ENCODE measurements at places on chromosomes 7 and 10.

GRCh38 chr10:14362104-14362503, 31.4 kb upstream of the FRMD4A start:
- H3K27me3 ChIP-seq, result no peaks in the 10 kb centered on the region
- no peak for DNase-seq
- H3K4me3 ChIP-seq, result no peak overlapping the region
- no peaks in the 10 kb centered on the region for H3K4me1 ChIP-seq

GRCh38 chr10:83332690-83333089, 806.6 kb upstream of the GHITM start:
- H3K4me1 ChIP-seq, result no peaks in the 10 kb centered on the region
- H3K36me3 ChIP-seq, result no peaks in the 10 kb centered on the region
- DNase-seq, result no peak
- no peak overlapping the region for H3K27ac ChIP-seq

- H3K27ac ChIP-seq, result no peak overlapping the region
- H3K27me3 ChIP-seq, result no peaks in the 10 kb centered on the region
- H3K36me3 ChIP-seq, result no peaks in the 10 kb centered on the region
Measured at GRCh38 chr10:10687751-10688150, 329.9 kb upstream of the CELF2 start.

DNA sequence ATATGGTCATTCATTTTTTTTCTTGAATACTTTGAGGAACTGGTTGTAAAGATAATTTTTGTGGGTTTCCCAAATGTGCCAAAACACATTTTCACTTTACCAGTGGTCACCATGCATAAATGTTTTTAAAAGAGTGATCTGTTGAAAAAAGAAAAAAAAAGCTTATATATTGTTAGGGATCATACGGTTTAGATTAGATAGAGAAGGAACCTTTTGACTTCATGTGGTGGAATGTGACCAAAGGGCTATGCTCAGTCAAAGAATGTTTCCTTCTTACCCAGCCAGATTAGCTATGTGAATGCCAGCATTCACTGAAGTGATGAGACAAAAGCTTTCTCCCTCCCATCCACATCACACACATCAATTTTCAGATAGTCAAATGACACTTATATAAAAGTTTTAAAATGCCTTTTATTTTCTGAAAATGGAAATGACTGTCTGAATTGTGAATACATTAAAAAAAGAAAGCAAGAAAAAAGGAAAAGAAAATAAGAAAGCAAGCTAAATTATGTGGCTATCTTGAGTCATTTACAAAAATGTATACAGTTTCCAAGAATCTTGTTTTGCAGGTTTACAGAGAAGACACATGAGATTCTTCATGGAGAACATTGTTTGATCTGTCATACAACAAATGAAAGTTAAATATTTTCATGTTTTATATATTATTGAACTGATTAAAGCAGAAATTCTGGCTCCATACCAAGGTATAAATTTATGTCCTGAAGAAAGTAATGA, 8.6 kb upstream of the CPED1 start:
- H3K27me3 ChIP-seq, result no peaks in the 10 kb centered on the region
- H3K4me1 ChIP-seq, result no peaks in the 10 kb centered on the region
- DNase-seq, result no peak
- no peak overlapping the region for H3K4me3 ChIP-seq
- H3K27ac ChIP-seq, result no peak overlapping the region

GRCh38 chr10:58475322-58476277, 37.1 kb upstream of the BICC1 start:
- H3K27me3 ChIP-seq, result no peaks in the 10 kb centered on the region
- H3K36me3 ChIP-seq, result no peaks in the 10 kb centered on the region
- no peak overlapping the region for H3K27ac ChIP-seq
- DNase-seq, result no peak

GRCh38 chr10:59611048-59611447, 98.6 kb downstream of the SLC16A9 start:
- H3K27me3 ChIP-seq, result no peaks in the 10 kb centered on the region
- H3K4me1 ChIP-seq, result no peaks in the 10 kb centered on the region
- no peak overlapping the region for H3K4me3 ChIP-seq
- H3K27ac ChIP-seq, result no peak overlapping the region

DNA sequence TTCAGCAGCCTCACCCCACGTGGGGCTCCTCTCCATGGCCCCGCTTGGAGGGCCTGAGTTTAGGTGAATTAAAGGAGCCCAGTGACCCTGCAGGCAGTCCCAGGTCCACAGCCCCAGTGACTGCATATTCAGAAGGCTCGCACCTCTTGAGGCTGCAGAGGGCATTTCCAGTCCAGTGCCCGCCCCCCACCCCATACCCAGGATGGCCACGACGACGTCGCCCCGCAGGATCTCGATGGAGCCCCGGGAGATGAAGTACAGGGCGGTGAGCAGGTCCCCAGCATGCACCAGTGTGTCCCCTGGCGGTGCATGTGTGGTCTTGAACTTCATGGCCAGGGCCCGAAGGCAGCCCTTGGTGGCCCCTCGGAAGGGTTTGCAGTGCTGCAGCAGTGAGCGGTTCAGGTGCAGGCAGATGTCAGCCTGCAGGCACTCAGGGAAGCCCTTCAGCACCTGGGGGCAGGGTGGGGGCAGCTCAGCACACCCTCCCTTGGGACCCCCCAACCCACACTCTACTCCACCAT, 28.1 kb downstream of the KCNH2 start:
- no peaks in the 10 kb centered on the region for H3K36me3 ChIP-seq
- peaks cover 12% of the 10 kb centered on the region for H3K27me3 ChIP-seq
- H3K4me1 ChIP-seq, result peaks cover 42% of the 10 kb centered on the region

GRCh38 chr10:119602241-119603095, 5.7 kb upstream of the TIAL1 start:
- H3K27ac ChIP-seq, result no peak overlapping the region
- 0 out of 2 replicates have a peak, but pooled peaks cover 2% of the 10 kb centered on the region for H3K4me1 ChIP-seq
- no peaks in the 10 kb centered on the region for H3K27me3 ChIP-seq
- no peak overlapping the region for H3K4me3 ChIP-seq
- DNase-seq, result peak; percentile 64
- H3K36me3 ChIP-seq, result no peaks in the 10 kb centered on the region

GRCh38 chr10:112307358-112308124, 24.3 kb downstream of the TECTB start:
- no peak overlapping the region for H3K27ac ChIP-seq
- no peaks in the 10 kb centered on the region for H3K36me3 ChIP-seq
- H3K27me3 ChIP-seq, result no peaks in the 10 kb centered on the region
- DNase-seq, result peak; percentile 59
- no peak overlapping the region for H3K4me3 ChIP-seq

GRCh38 chr7:15567652-15568051, 5.8 kb upstream of the AGMO start:
- no peaks in the 10 kb centered on the region for H3K27me3 ChIP-seq
- no peak overlapping the region for H3K27ac ChIP-seq
- no peak for DNase-seq

- H3K36me3 ChIP-seq, result no peaks in the 10 kb centered on the region
- H3K4me3 ChIP-seq, result no peak overlapping the region
- no peak overlapping the region for H3K27ac ChIP-seq
- no peaks in the 10 kb centered on the region for H3K4me1 ChIP-seq
- peaks cover 10% of the 10 kb centered on the region for H3K27me3 ChIP-seq
- no peak for DNase-seq
Measured at GRCh38 chr7:105880571-105881330, 4.4 kb upstream of the ATXN7L1 start.

DNA sequence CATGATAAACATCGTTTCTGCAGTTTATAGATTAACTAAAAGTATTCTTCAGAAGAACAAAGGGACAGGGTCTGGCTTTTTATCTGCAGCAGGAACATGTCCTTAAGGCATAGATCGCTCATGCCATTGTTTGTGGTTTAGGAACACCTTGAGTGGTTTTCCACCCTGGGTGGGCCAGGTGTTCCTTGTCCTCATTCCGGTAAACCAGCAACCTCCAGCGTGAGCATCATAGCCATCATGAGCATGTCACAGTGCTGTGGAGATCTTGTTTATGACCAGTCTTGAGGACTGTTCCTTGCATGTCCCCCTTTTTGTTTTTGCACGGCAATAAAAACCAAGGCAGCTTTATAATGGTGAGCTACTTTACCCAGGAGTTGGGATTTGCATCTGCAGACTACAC, 33.9 kb downstream of the STOX1 start:
- no peak overlapping the region for H3K27ac ChIP-seq
- H3K27me3 ChIP-seq, result no peaks in the 10 kb centered on the region
- no peaks in the 10 kb centered on the region for H3K36me3 ChIP-seq
- no peak overlapping the region for H3K4me3 ChIP-seq
- DNase-seq, result no peak

All from H1 (cell line).